ENCODE measurements at places on chromosomes 1 and 21.

DNA sequence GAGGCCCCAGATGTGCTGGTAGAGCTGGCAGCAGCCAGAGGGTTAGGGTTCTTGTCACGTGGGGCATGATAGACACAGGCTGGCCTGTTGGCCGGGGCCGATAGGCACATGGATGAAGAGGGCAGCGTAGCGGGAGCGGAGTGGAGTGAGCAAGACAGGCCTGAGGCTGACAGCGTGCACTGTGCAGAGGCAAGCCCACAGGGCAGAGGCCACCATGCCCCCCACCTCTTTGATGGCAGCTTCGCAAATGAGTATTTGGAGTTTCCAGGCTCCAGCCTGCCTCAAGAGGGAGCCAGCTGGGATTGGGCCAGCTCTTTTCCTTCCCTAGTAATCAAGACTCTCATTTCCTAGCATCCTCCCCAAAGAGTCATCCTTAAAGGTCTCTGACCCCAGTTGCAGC, 43.5 kb downstream of the TMCC2 start:
- no peak for DNase-seq

DNA sequence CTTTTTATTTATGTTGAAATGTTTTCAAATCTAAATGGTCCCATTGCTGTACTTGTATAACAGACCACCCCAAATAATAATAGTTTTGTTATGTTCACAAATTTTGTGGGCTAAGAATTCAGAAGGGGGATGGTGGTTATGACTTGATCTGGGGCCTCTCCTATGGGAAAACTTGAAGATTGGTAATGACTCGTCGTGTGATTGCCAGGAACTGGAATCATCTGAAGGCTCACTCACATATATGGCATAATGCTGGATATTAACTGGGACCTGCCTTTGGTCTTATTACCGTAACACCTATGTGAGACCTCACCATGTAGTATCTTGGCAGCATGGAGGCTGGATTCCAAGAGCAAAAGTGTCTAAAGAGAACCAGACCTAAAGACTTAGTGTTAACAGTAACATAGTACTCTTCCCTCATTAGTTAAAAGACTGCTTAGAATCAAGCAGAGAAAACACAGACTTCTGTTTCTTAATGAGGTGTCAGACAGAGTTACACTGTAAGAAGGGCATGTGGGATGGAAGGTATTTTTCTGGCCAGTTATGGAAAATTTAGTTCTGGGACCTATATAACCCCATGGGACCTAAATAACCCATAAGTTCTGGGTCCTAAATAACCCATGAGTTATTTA, 11.9 kb downstream of the LYPLAL1 start:
- DNase-seq = no peak

GRCh38 chr1:223845037-223845809, 524 bp downstream of the TP53BP2 start:
- peak; percentile 70 for DNase-seq

GRCh38 chr21:44943005-44943685, 3.3 kb downstream of the SLX9 start:
- no peak for DNase-seq

DNA sequence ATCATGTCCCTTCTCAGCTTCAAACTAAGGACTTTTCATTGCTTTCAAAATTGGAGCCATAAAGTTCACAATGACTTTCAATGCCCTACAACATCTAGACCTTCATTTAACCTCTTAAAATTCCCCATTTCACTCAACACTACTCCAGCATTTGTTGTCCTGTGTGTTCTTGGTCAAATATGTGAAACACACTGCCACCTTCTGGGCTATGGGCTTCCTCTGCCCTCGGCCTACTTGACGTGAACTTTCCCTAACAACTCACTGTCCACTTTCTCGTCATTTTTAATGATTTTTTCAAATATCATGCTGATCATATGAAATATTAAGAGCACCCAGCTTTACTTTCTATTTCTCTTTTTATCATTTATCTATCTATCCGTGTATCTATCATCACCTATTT, 2018.4 kb downstream of the NCAM2 start:
- peak; percentile 30 for DNase-seq

GRCh38 chr1:49333906-49334305, 557.2 kb upstream of the BEND5 start:
- DNase-seq = no peak

DNA sequence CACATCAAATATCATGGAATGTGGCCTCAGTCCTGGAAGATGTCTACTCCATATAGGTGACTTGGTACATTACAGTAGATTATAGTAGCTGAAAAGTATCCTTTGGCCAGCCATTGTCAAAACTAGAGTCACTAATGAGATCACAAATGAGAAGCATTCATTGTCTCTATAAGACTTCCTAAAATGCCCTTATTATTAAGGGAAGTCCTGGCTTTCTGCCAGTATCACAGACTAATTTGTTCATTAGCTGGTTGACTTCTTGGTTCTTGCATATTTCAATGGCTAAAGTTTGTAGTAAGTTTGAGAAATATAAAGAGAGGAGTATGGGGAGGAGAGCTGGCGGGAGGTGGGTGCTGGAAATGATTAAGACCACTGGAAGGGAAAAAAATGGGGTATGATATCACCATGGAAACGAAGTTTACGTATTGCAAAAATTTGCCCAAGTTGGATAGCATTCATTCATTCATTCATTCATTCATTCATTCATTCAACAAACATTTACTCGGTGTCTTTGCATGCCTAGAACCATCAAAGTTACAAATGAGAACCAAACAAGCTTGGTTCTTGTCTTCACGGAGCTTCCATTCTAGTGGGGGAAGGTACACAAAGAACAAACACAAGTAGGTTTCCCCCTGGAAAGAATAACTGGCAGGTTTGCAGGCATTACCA, 11.7 kb upstream of the B3GALNT2 start:
- DNase-seq = no peak

DNA sequence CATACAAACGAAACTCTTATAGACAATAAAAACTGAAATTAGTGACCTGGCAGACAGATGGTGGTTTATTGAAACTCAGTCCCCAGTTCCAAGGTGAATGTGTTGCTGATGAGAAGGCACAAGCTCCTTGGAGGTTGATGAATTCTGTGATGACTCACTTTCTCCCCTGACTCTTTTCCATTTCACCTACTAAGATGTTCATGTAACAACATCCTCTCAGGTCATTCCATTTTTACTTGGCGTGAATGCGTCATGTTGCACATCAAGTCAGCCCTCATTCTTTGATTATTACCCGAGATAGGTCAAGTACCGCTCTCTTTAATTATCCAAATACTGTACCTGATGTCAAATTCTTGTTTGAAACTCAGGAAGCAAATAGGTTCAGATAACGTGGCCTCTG, 10.1 kb upstream of the IL10RB start:
- no peak for DNase-seq

- DNase-seq = no peak
These were observed 169.6 kb downstream of the ROR1 start for GRCh38 chr1:63943393-63943792.

DNA sequence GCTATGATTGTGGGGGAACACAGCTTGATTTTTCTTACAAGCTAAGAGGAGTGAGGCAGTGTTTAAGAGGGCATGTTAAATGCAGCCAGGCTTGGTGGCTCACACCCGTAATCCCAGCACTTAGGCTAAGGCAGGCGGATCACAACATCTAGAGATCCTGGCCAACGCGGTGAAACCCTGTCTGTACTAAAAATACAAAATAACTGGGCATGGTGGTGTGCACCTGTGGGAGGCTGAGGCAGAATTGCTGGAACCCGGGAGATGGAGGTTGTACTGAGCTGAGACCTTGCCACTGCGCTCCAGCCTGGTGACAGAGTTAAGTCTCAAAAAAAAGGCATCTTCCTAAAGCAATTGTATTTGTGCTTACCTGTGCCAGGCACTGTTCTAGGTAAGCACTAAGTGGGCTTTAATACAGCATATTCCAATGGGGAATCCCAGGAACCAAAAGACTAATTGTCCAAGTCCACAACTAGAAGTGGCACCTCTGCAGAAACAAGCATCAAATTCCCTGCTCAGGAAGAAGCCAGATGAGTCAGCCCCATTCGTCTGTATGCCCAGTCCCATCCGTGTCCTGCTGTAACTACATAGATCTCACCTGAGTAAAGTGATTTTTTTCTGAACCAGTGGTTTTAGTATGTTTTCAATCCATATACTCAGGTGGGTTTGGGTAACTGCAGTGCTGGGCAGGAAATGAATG, 4.6 kb downstream of the RCC1 start:
- DNase-seq = no peak

GRCh38 chr21:25862596-25862995, 127.8 kb downstream of the GABPA start:
- DNase-seq = peak; percentile 40

DNA sequence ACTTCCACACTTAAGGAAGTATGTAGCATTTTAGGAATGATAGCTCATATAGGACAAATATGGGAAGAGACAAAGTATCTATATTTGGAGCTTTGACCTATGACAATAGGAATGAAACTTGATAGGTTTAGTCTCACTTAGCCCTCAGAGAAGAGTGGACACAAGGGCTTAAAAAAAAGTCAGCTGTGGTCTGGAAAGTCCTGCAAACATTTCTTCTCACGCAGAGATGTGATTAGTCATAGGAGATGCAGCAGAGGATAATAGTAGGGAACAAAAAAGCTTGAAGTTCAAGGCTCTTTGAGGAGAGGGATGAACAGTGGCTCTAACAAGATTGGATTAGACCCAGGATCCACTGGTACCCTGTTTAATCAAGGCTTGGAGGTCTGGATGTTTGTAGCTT, 14.8 kb upstream of the RNF220 start:
- DNase-seq = no peak

- peak; percentile 73 for DNase-seq
These were observed 29.2 kb upstream of the OR2B11 start for GRCh38 chr1:247487057-247487456.

DNA sequence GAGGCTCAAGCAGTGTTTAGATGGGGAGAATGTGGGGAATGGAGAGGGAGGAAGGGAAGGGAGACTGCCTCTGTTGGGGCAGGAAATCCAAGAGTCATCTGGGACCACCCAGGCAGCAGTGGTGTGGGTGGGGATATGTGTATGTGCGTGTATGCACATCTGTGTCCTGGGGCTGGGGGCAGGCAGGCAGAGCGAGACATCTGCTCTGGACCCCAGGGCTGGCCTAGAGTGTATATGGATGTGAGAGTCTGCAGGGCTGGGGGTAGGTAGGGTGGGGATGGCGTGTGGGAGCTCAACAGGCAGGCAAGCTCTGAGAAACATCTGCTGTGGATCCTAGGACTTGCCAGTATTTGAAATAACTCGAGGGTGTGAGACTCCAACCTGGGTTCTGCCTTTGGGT, 3.5 kb downstream of the PTCH2 start:
- no peak for DNase-seq

DNA sequence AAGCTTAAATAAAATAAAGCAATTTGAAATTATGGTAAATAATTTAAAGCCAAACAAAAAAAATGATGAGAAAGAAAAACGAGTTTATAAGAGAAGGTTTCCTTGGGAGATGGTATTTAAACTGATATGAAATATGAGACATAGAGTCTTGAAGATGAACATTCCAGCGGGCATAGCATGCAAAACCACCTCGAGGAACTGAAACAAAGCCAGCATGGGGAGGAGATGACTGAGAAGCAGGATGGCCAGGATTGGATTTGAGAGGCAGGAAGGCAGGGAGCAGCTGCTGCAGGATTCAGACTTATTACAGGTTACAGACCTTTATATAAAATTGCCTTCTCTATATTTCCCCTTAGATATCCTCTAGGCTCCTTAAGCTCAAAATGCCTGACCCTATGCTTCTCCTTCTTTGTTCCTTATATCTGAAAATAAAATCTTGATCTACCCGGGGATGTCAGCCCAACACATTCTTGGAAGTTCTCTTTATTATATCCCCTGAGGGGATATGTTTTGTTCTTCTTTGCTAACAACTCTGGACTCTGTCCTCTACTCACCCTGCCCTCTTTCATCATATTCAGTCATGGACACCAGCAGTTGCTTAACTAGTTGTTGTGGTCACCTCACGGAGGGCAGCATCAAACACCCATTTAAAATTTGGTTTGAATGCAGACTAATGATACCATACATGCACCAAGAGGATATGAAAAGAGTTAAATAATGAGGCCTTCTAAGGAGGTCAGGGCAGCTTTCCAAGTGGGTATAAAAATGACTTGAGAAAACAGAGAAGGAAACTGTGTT, 719.1 kb upstream of the B3GALT2 start:
- no peak for DNase-seq

DNA sequence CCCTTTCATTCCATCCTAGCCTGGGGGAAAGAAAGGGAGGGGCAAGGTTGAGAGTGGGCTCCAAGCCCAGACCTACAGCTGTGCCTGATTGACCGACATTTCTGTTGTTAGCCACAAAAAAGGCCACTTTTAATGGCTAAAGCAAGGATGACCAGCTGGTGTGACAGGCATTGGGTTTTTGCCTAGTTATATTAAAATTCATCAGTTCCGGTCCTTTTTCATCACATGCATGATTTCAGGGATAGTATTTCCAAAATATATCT, 192.3 kb downstream of the ZNF326 start:
- DNase-seq = no peak

- DNase-seq = no peak
These were observed 62.5 kb downstream of the WDR64 start for GRCh38 chr1:241714321-241715218.

GRCh38 chr1:116510361-116510760, 60.5 kb downstream of the CD58 start:
- DNase-seq = no peak

DNA sequence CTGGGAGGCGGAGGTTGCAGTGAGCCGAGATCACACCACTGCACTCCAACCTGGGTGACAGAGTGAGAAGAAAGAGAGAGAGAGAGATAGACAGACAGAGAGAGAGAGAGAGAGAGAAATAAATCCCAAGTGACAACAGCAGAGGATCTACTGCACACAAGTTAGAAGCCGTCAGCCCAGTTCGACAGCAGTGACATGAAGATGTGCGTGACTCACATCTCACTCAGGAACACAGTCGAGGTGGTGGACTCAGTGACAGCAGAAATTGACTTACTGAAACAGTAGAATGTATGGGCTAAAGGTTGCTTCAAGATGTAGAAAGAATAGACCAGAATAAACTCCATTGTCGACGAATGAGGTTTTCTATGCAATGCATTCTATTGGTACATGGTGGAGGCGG, 77.0 kb upstream of the KRTAP19-8 start:
- no peak for DNase-seq

DNA sequence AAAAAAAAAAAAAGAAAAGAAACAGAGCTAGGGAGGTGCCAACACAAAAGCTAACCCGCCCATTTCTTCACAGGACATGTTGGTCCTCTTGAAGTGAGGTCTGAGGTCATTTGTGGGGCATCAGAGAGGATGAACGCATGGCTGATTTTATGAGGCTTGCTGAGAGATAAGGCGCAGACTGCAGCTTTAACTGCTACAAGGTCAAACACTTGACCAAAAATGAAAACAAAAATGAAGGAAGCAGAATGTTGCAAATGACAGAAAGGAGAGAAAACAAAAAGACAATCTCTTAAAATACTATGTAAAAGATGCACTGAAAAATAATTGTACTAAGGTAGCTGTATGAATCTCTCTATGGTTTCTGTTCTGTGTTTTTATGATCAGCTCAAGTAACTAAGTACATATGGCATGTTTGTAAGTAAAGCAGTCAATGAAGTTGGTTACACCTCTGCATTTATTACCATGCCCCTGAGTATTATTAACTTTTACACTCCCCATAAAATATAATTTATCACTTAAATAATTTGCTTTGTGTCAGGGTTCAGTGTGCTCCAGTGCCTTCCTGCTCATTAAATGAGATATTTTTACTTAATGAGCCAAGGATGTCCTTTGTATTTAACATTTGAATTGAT, 249.1 kb upstream of the NR5A2 start:
- DNase-seq = no peak

- DNase-seq = no peak
These were observed 192.9 kb downstream of the PCP4 start for GRCh38 chr21:40060083-40060677.

GRCh38 chr21:38807441-38807871, 1.7 kb downstream of the ETS2 start:
- DNase-seq = no peak

GRCh38 chr1:29415156-29415830, 179.0 kb downstream of the PTPRU start:
- peak; percentile 24 for DNase-seq

Measured in NB4 (cell line).